ENCODE measurements at places on chromosomes 16 and 17.

- DNase-seq = no peak
Observed at GRCh38 chr17:64706224-64707049, 44.3 kb upstream of the SMURF2 start.

GRCh38 chr17:43829738-43830137, 3.2 kb downstream of the MPP3 start:
- no peak for DNase-seq

GRCh38 chr16:89697161-89697615, 4.3 kb downstream of the SPATA2L start:
- no peak for DNase-seq

GRCh38 chr17:32628271-32629044, 141.7 kb downstream of the CDK5R1 start:
- no peak for DNase-seq

Data from activated T-cell treated with anti-CD3 and anti-CD28 coated beads for 1 hour (primary cell).